Epithelial cell of umbilical artery (primary cell): ENCODE measurements at places on chromosomes 16 and 17. TPM values are rescaled to one million over a fixed set of nuclear protein-coding genes. Genes with fewer than 3 reads are reported as not detected.

ACSM2A gene
- total RNA-seq = not detected in 2 replicates

PIMREG gene
- 26.0 and 31.2 TPM in 2 replicates for total RNA-seq

TNFRSF13B gene
- total RNA-seq = not detected in 2 replicates

TPPP3 gene
- 0.15 and 1.9 TPM in 2 replicates for total RNA-seq

USH1G gene
- not detected in 2 replicates for total RNA-seq

HBQ1 gene
- total RNA-seq = 0.61 and 3.9 TPM in 2 replicates

TEKT1 gene
- total RNA-seq = not detected in 2 replicates

DOK4 gene
- total RNA-seq = 17.2 and 22.7 TPM in 2 replicates

CACNG5 gene
- not detected in 2 replicates for total RNA-seq

STAT5B gene
- 32.2 and 40.1 TPM in 2 replicates for total RNA-seq

C1QTNF1 gene
- total RNA-seq = 2.9 and 17.9 TPM in 2 replicates

ZNF750 gene
- under 0.01 TPM in 2 replicates for total RNA-seq

PITPNM3 gene
- total RNA-seq = 0.15 and 0.32 TPM in 2 replicates

ERBB2 gene
- 15.3 TPM in 2 replicates for total RNA-seq

MT1E gene
- 14.1 and 18.5 TPM in 2 replicates for total RNA-seq

MPP3 gene
- 5.5 and 6.8 TPM in 2 replicates for total RNA-seq

GNGT2 gene
- 0.76 TPM in 1 of 2 replicates, not detected in the other for total RNA-seq

SLFN11 gene
- 57.8 and 227 TPM in 2 replicates for total RNA-seq

BIRC5 gene
- 61.1 and 64.4 TPM in 2 replicates for total RNA-seq

QRICH2 gene
- 1.9 and 2.7 TPM in 2 replicates for total RNA-seq

ZNF200 gene
- total RNA-seq = 10.1 and 11.9 TPM in 2 replicates

RPA1 gene
- total RNA-seq = 30.5 and 33.3 TPM in 2 replicates

EFCAB13 gene
- 6.5 and 6.7 TPM in 2 replicates for total RNA-seq

SPOP gene
- total RNA-seq = 64.6 and 88.3 TPM in 2 replicates

GRAPL gene
- 7.0 and 8.4 TPM in 2 replicates for total RNA-seq

C16orf96 gene
- not detected in 2 replicates for total RNA-seq

MT1G gene
- total RNA-seq = not detected in 2 replicates

LRRC75A gene
- 1.6 and 3.8 TPM in 2 replicates for total RNA-seq

FZD2 gene
- 1.4 and 2.6 TPM in 2 replicates for total RNA-seq

BEAN1 gene
- 0.15 TPM in 1 of 2 replicates, not detected in the other for total RNA-seq

CMTM1 gene
- total RNA-seq = 0.32 and 0.91 TPM in 2 replicates

MT1A gene
- 0.97 TPM in 1 of 2 replicates, not detected in the other for total RNA-seq

SKAP1 gene
- 0.46 and 0.65 TPM in 2 replicates for total RNA-seq

PPP1R1B gene
- total RNA-seq = not detected in 2 replicates

CES5A gene
- total RNA-seq = not detected in 2 replicates

SLC16A13 gene
- total RNA-seq = 0.97 and 1.8 TPM in 2 replicates

VPS9D1 gene
- 3.0 and 4.9 TPM in 2 replicates for total RNA-seq

RPH3AL gene
- 4.6 and 6.8 TPM in 2 replicates for total RNA-seq

BPTF gene
- total RNA-seq = 23.7 and 28.6 TPM in 2 replicates

HOXB9 gene
- 0.32 and 0.76 TPM in 2 replicates for total RNA-seq

TBKBP1 gene
- total RNA-seq = 9.1 and 13.8 TPM in 2 replicates

DNAH9 gene
- total RNA-seq = not detected in 2 replicates

CX3CL1 gene
- total RNA-seq = 2.3 and 3.2 TPM in 2 replicates

TP53TG3C gene
- total RNA-seq = 0.32 TPM in 1 of 2 replicates, not detected in the other

STH gene
- not detected in 2 replicates for total RNA-seq

EMC8 gene
- total RNA-seq = 29.2 and 33.1 TPM in 2 replicates

NPIPB9 gene
- 1.6 and 1.7 TPM in 2 replicates for total RNA-seq

KRTAP3-1 gene
- total RNA-seq = not detected in 2 replicates

HOXB1 gene
- total RNA-seq = not detected in 2 replicates

LPO gene
- total RNA-seq = not detected in 2 replicates

SPNS2 gene
- 17.3 and 19.2 TPM in 2 replicates for total RNA-seq

NPIPA2 gene
- 0.32 and 2.1 TPM in 2 replicates for total RNA-seq

TNFRSF17 gene
- not detected in 2 replicates for total RNA-seq

SEZ6L2 gene
- total RNA-seq = 1.2 and 3.9 TPM in 2 replicates

PDILT gene
- total RNA-seq = not detected in 2 replicates

SMTNL2 gene
- not detected in 2 replicates for total RNA-seq
